ENCODE measurements at places on chromosomes 5 and 9.

DNA sequence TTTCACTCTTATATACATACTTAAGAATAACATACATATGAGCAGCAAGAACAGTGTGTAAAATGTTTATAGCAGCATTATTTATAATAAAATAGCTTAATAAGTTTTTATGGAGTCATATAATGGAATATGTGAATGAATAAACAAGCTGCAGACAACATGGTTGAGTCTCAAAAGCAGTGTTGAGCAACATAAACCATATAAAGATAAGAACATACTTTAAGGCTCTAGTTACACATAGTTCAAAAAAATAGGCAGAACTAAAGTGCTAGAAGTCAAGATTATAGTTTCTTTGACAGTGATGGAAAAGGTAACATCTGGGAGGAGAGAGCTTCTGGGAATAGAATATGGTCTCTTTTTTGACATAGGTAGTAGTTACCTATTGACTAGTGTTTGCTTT, 53.7 kb upstream of the ADAMTS19 start:
- DNase-seq = no peak

DNA sequence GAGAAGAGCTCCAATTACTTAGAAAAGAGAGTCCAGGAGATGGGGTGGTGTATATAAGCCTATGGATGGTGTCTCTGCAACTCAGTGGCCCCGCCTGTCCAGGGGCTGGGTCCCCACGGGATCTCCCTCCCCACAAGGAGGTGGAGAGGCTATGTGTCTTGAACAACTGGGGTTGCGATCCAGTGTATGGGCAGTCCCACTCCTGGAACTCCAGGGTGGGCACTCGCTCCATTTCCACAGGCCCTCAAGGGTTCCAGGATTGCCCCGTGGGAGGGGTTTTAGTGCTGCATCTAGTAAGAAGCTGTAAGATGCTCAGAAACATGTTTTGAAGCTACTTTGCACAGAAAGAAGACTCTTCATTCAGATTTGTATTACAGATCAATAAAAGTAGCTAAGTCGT, 558 bp upstream of the SMAD5 start:
- no peak for DNase-seq

- no peak for DNase-seq
Observed at GRCh38 chr9:68969538-68969937, 44.4 kb downstream of the PRKACG start.

- DNase-seq = no peak
Observed at GRCh38 chr5:175589714-175590113, 68.2 kb upstream of the HRH2 start.

DNA sequence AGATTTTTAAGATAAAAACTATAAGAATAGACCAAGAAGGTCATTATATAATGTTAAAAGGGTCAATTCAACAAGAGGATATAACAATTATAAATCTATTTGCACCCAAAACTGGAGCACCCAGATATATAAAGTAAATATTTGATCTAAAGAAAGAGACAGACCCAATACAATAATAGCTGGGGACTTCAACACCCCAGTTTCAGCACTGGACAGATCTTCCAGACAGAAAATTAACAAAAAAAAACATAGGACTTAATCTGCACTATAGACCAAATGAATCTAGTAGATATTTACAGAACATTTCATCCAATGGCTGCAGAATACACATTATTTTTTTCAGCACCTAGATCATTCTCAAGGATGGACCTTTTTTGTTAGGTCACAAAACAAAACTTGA, 331.9 kb downstream of the SPOCK1 start:
- DNase-seq = no peak

Measured in activated T-cell treated with anti-CD3 and anti-CD28 coated beads, Interleukin-2, amount 50 U/mL, for 72 hours (primary cell).